Foreskin melanocyte (primary cell): ENCODE measurements at places on chromosomes 7 and 10.

GRCh38 chr7:106639476-106640334 lies 21.3 kb downstream of the CCDC71L start:
- DNase-seq: no peak

- no peak for DNase-seq
Measured at GRCh38 chr10:23533212-23533611, 94.3 kb downstream of the OTUD1 start.

DNA sequence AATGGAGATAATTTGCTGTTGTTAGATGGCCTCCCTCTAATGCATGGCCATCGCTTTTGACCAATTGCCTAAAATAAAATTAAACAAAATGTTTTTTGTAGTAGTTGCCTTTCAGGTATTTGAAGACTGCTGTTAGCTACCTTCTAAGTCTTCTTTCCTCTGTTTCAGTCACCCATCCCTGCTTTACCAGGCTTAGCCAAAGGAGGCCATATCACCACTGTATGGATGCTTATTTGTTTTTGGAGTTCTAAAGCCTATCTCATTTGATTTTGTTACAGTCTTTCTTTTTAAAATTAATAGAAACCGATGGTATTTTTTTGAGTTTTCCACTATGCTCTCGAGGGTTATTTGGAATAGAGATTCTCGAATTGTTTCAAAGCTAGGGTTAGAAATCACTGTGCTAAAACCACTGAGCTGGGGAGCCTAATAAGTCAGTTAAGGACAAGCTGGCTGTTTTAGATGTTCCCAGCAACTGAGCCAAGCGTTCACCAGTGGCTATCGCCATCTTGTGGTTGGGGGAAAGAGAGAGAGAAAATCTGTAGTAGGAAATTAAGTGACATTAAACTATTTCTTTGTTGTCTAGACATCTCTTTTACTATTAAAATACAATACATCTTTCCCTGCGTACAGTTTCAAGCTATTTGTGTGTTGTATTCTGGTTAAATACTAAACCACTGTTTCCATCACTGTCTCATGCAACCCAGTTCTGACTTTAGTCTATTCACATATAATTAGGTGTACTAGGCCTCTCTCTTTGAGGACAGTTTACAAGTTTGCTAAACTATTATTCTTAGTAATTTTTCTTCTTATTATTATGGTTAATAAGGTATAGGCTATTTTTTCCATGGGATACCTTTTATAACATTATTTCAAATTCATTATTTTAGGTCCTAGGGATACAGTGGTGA lies 52.2 kb downstream of the GPR158 start:
- peak; percentile 61 for DNase-seq

GRCh38 chr7:97094284-97094930 lies 23.1 kb upstream of the SDHAF3 start:
- peak; percentile 92 for DNase-seq

DNA sequence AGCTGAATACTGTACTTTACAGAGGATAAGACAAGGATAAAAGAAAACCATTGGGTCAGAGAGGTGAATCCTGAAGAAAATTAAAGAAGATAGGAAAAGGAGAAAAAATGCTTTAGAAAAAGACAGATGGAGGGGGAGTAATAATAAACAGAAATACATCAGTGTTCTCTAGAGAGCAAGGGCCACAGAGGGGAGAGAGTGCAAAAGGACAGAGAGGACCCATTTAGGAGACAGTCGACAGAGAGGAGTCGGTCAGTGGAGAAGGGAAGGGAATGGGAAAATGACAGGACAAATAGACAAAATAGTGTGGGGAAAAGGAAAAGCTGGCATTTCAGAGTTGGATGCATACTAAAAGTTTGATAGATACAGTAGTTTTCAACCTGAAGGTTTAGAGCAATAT lies 287.0 kb downstream of the DOCK4 start:
- DNase-seq: no peak

DNA sequence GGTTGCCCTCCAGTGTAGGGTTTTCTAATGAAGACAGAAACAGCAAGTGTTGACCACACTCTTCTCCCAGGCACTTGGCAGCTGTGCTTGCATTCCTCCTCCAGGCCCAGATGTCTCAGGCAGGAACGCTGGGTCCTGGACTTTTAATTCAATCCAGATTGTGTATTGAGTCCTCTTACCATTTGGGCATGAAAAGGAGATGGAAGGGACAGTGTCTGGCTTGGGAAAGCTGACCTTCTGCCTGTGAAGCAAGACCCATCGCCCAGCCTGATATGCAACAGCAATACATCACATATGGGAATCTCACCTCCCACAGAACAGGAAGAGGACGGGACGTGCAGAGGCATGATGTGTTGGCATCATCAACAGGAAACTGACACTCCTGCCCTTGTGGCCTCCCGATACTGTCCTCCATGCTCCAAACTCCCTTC lies 174.4 kb upstream of the LYZL2 start:
- no peak for DNase-seq

DNA sequence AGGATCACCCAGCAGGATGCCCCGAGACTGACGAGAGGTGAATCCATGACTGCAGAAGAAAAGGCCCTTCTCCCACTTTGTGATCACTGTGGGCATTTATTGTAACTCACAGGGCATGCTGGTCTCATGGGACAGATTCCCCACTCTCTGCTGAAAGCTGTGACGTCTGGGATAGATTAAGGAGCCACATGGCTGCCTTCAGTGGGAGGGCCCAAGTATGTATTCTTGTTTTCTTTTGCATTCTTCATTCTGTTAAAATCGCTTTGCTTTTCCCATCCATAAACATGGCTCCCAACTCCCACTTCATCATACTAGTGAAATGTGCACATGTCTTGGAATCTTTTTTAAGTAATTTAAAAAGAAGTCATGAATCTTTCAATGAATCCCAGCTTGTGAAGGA lies 67.2 kb downstream of the FAM107B start:
- DNase-seq: no peak

- DNase-seq: no peak
Measured at GRCh38 chr10:6958711-6959110, 378.6 kb upstream of the PRKCQ start.

DNA sequence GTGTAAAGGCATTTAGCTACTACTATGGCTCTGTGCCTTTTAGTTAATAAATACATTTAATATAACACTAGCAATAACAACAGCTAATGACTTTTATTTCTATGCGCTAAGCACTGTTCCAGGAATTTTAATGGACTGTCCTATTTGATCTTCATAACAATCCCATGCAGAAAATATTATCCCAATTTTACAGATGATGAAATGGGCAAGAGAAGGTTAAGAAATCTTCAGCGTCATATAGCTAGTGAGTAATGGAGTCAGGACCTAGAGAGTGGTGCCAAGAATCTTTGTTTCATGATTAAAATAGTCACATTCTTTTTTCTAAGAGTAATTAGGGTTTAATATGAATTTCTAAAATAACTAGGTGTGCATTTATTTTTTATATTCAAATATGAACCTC lies 32.4 kb downstream of the ACTA2 start:
- DNase-seq: no peak

DNA sequence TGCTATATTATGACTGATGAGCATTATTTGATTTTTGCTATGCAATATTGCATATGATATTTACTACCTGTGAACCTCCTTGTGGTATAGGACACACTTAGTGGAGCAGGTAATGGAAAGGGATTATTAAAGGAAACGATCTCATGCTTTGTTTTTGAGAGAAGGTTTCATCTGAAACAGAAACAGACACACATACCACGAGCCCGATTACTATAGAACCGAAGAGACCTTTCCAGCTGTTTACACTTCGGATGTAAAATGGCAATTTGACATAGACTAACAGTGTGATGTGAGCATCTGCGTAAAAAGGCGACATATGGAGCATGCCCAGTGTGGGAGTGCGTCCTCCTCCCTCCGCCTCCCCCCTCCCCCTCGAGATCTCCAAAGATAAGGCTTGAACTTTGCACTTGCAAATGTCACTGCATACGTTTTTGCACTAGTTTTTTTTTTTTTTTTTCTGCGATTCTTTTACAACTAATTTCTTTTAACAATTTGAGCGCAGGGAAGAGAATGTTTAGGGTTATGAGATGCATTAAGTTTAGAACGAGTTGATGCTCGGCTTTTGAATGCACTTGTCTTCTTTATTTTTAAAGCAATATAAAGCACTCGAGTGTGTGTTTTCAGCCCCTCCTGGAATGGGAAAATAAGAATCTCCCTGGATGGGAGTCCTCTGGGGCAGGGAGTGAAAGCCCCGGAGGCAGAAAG lies 251.0 kb downstream of the NSUN6 start:
- DNase-seq: no peak

DNA sequence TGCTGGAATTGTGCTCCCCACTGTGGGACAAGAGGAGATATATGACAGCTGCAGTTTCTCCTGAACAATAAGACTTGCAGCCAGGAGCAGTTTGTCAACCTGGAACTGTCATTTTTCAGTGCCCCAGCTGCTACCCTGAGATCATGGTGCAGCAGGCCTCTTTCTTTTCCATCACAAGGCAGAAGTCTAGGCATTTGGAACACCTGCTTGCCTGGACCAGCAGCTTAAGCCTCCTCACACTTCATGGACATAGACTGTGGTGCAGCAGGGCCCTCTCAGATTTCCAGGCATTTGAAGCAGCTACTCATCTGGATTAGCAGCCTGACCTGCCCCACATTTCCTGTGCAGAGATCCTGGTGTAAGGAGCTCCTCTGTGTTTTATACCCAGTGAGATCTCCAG lies 450.7 kb upstream of the TEX47 start:
- no peak for DNase-seq

GRCh38 chr7:75573477-75574019 lies 81.4 kb downstream of the SPDYE5 start:
- DNase-seq: no peak

GRCh38 chr10:77530011-77530410 lies 107.6 kb downstream of the KCNMA1 start:
- peak; percentile 63 for DNase-seq

- no peak for DNase-seq
Measured at GRCh38 chr10:77601488-77601887, 36.1 kb downstream of the KCNMA1 start.

- no peak for DNase-seq
Measured at GRCh38 chr10:127194111-127194510, 2.3 kb downstream of the INSYN2A start.

- DNase-seq: no peak
Measured at GRCh38 chr10:69965919-69966662, 86.6 kb upstream of the MACROH2A2 start.

DNA sequence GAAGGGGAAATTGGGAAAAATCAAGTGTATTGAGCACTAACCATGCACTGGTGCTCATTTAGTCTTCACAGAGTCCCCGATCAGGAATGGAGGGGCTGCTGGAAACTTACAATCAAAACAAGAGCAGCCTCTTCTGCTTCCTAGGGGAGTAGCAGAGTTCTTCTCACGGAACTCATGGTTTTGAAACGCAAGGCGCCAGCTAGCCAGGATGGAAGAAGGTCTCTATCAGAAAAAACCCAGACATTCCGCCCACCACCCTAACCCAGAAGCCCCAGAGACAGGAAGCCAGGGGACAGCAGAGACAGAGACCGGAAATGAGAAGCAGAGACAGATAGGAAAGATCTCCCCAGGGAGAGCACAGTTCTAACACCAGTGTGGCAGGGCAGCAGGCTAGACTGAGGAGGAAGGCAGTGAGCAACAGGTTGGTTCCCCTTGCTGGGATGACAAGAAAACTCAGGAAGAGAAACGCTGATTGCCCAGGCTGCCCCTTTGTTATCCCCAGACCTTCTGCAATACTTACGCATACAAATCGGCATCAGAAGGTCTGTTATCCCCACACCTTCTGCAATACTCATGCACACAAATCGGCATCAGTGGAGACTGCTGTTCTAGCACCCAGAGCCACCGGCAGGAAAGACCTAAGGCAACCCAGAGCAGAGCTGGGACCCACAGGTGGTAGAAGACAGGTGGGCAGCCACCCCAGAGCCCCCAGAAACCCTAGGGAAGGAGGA lies 99.2 kb downstream of the CPXM2 start:
- DNase-seq: no peak

DNA sequence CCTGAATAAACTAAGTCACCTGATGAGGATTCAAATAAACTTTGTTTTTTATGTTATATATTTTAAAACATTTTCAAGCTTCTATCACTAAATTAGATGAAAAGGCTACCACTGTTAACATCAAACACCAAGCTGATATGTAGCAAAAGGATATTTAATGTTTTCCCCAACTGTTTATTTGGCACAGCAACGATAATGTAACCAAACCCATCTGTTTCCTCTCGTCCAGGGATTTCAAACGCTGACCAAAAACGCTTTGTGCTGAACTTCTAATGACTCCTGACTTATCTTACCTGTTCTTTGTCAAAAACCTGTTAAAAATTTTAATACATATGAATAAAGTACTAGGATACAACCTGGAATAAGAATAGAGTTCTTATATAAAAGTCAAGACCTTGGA lies 30.5 kb downstream of the DCLRE1A start:
- DNase-seq: no peak

DNA sequence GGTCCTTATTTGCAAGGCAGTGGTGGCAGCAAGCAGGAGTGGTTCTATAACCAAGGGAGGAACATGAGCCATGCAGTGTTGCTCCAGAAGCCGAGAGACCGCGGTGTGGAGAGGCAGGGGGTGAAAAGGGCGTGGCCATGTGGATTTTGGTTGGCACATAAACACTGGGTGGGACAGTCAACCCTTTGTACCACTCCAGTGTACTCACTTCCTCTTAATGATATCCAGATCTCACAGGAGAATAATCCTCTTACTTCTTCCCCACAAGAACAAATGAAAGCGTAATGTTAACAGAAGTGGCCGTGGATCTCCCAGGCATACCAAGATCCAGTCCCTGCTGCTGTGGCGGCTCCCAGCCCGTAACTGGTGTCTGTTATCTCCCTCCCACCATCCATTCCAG lies 42.4 kb downstream of the XRCC2 start:
- DNase-seq: no peak

- no peak for DNase-seq
Measured at GRCh38 chr7:48419401-48419800, 248.1 kb downstream of the ABCA13 start.

- DNase-seq: no peak
Measured at GRCh38 chr7:127996253-127997071, 34.8 kb downstream of the LRRC4 start.

- no peak for DNase-seq
Measured at GRCh38 chr7:85573844-85574243, 387.0 kb upstream of the SEMA3D start.

DNA sequence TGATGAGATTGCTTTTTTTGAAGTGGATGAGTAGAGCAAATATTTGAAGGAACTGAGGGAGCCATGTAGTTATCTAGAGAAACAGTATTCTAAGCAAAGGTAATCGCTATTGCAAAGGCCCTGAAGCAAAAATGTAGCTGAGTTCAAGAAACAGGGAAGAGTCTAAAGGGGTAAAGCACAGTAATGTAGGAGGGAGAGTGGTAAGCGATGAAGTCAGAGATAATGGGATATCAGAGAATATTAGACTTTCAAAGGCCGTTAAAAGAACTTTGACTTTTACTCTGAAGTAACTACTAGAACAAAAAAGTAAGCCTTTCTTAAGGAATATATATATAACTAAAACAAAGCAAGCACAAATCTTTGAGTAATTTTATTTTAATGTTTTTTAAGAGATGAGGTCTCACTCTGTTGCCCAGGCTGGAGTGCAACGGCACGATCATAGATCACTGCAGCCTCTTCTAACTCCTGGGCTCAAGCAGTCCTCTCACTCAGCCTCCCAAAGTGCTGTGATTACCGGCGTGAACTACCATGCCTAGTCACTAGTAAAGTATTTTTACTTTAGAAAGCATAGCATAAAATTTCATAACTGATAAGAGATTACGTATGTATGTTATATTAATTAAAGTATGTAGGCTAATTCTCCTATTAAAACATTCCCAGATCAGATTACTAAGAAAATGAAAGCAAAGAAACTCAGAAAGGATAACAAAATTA lies 61.7 kb upstream of the OIT3 start:
- no peak for DNase-seq
